ENCODE measurements at places on chromosomes 1 and 21.

- DNase-seq: peak; percentile 33
Observed at GRCh38 chr21:35149698-35150097, 100.6 kb upstream of the RUNX1 start.

- no peak for DNase-seq
Observed at GRCh38 chr1:108829498-108829916, 27.4 kb downstream of the AKNAD1 start.

DNA sequence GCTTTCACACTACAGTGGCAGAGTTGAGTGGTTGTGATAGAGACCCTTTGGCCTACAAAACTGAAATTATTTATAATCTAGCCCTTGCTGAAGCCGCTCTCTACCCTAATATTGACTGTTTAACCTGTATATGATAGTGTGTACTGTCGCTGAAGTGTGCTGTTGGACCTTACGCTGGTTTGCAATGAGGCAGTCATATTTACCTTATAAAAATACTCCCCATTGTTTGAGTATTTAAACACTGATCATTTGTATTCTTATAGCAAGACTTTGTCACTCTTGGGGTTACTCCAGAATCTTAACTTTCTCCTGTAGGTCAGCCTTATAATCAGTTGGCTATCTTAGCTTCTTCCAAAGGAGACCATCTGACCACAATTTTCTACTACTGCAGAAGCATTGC, 56.3 kb downstream of the SMG7 start:
- DNase-seq: no peak

- DNase-seq: peak; percentile 63
Observed at GRCh38 chr1:152141971-152142584, 16.9 kb downstream of the RPTN start.

GRCh38 chr1:21098186-21098915, 78.3 kb downstream of the EIF4G3 start:
- no peak for DNase-seq

DNA sequence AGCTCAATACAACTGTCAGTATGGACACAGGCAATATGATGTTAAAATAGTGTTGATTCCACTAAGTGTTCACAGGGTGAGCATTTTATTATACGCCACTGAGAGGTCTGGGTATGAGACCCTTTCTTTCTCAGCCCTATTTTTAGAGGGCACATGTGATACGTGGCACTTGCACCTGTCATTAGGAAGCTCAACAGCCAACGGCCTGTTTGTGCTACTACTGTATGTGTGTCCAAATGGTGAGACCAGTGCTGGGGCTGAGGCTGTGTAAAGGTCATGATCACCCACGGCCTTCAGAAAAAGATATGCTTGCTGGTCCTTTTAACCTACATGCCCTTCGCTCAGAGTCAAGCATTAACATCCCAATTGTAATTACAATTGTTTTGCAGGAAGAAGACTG, 176.2 kb downstream of the DUSP10 start:
- no peak for DNase-seq

GRCh38 chr1:41811051-41811795, 107.5 kb downstream of the HIVEP3 start:
- DNase-seq: no peak

GRCh38 chr1:223870617-223871574, 25.1 kb upstream of the TP53BP2 start:
- DNase-seq: no peak

DNA sequence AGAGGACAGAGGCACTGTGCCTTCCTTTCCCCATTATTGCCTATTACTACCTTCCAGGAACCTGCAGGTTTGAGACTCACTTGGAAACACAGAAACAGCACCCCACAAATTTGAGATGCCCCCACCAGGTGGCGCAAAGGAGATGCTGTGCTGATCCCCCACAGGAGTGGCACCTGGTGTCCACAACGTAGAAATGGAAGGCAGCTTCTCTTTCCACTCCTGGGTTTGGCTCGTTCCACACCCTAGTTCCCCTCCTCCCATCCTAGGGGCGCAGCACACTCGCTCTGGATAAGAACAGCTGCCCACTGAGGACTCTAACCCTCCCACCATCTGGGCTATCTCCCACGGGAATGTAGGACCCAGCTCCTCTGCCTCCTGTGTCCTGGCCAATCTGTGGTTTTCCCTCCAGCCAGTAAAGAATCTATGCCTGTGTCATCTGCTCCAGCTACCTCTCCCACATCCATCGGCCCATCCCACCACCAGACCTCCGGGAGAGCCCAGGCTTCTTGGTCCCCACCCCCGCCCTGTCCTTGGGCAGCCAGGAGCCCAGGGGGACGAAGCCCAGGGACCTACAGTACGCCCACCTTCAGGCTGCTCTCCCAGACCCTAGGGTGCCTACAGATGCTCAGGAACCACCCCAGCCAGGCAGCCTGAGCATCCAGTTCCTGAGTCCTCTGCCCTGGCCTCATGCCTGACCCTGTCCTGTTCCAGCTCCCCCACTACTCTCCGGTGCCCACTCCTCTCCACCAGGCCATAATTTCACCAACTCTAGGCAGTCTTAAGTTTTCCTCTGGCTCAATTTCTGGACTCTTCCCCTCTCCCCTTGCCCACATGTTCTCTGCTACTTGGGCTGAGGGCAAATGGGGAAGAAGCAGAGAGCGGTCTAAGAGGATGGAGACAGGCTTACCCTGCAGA, 549 bp downstream of the THBS3 start:
- DNase-seq: peak; percentile 62

DNA sequence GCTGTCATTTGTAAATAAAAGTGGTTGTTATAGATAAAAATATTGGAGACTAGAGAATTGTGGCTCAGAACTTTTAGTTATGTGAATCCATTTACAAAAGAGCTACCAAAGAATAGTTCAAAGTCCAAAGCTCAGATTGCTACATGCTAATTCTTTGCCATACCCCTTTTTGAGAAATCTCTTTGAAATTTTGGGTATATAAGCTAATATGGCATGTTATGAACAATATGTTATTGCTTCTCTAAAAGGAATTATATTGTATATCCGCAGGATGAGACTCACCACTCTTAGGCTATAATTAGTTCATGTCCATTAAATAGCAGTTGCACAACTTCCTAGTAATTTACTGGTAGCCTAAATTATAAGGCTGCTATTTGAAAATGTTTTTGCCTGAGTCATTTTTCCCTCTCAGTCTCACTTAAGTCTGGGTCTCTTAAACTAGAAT, 178.0 kb downstream of the ZNF281 start:
- peak; percentile 59 for DNase-seq

DNA sequence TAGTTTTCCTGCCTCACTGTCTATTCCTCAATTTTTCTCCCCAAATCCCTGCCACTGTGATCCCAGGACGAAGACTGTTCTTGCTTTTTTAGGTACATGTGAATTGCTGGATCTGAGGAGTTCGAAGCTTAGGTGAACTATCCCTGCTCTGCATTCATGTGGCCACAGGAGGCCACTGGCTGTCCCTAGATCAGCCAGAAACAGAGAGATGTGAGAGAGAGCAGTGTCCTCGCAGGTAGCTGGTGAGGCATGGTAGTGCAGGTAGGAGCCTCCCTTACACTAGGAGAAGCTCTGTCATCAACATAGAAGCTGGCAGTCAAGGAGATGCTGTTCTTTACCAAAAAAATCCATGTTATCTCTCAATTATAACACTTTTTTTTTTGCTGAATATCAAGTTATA, 71.5 kb downstream of the USP24 start:
- no peak for DNase-seq

DNA sequence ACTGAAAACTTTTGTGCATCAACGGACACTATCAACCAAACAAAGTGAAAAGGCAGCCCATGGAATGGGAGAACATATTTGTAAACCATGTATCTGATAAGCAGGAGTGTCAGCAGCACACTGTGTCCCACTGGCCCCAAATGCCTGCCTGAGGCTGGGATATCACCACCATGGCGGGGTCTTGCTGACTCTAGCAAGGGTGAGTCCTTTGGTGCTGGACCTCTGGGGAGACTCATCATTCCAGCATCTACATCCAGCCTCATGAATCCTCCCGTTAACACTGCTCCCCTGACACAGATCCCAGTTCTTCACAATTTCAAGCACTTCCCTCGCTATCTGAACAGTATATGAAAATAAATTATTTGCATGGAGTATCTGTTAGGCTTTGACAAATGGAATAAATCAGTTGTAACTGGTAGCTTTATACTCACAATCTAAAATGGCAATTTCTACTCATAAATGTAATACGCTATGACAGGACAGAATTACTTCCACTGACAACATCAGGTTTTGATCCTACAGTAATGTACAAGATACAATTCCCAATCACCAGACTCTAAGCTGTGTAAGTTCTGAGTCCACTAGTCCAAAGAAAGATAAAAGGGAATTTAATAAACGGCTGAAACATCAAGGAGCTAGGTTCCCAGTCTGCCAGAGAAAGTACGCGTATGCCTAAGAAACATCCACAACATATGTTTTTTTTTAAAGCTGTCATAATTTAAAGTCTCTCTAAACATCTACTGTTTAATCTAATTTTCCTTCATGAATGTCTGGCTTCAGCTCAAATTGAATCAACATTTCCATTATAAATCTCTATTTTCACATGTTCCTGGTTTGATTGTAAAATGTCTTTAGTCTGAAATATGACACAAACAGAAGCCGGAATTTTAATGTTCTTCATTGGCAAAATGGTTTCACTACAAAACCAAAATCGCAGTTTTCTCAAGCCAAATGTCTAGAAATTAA, 95.1 kb downstream of the SIPA1L2 start:
- DNase-seq: no peak

DNA sequence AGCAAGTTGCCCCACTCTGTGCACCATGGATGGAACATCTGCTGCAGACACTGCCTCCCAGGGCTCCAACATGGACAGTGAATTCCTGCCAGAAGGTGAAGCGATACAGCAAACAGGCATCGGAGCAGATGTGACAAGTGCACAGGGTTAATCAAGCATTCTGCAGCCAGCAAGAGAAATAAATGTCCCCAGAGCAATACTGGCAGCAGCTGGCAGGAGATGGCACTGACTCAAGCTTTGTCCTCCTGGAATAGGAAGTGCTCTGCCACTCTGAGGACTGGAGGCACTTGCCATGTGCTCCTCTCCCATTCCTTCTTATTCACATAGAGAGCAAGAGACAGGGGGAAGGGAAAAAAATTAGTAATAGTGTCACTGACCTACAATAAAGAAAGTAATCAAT, 402.7 kb upstream of the DAB1 start:
- no peak for DNase-seq

DNA sequence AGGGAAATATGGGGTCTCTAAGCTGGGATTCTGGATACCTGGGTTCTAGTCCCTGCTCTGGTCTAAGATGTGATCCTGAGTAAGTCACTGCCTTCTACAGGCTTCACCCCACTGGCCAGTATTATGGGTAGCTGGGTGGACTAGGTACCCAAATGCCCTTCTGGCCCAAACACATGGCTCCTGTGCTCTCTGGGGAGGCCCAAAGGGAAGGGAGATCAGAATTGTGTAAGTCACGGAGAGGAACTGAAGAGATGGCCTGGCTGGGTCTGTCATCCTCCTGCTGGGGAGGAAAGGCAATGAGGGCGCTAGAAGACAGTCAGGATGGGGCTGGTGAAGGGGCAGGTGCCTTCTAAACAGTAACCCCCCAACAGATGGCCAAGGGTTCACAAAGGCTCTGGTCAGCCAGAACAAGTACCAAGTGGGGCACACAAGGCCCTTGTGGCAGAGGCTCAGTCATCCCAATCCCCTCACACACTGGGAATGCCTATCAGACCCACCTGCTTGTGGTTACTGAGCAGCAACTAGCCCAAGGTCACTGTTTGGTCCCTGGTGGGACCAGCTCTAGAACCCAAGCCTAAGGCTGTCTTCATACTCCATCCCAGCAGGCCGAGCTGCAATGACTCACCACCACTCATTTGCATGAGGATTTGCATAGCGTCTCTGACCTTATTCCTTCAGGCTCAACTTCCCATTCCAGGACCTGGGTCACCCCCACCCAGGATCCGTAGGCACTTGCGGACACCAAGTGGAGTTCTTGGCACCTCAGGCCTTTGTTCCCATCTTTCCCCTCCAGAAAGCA, 9.2 kb downstream of the MEF2D start:
- no peak for DNase-seq

GRCh38 chr1:22375601-22376000, 76.0 kb upstream of the ZBTB40 start:
- no peak for DNase-seq

DNA sequence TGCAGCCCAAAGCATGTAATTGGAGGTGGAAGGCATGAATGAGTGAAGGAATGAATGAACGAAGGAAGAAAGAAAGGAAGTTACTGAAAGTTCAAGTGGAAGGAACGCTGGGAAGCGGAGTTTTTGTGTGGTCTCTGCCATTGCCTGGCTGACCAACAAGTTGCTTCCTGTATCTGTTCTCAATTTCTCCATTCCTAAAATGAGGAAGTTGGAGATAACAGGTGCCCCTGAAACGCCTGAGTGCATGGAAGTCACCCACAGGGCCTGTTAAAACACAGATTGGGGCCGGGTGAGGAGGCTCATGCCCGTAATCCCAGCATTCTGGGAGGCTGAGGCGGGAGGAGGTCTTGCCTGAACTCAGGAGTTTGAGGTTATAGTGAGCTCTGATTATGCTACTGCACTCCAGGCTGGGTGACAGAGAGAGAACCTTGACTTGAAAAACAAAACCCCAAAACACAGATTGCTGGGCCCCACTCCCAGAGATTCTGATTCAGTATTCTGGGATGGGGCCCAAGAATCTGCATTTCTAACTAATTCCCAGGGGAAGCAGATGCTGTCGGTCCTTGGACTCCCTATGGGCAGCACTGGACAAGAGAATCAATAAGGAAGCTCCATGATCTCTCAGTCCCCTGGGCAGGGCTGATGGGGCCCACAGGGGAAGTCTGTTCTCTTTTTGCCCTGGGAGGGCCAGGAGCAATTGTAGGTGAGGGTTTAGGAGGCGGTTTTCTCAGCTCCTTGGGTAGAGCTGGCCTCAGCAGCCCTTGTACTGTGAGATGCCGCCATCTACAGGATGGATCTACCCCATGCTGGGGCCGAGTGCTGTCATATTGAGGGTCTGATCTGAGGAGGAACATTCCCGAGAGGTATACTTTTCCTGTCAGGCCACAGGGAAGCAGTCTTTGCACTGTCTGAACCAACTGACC, 3.3 kb upstream of the CNR2 start:
- peak; percentile 56 for DNase-seq

GRCh38 chr1:229364207-229365065, 21.6 kb upstream of the CCSAP start:
- no peak for DNase-seq

- DNase-seq: no peak
Observed at GRCh38 chr1:204414016-204414415, 2.4 kb upstream of the PPP1R15B start.

GRCh38 chr1:74468982-74469603, 43.3 kb downstream of the LRRC53 start:
- peak; percentile 47 for DNase-seq

GRCh38 chr21:35144978-35145377, 95.9 kb upstream of the RUNX1 start:
- no peak for DNase-seq

- DNase-seq: no peak
Observed at GRCh38 chr1:107536266-107536665, 395.4 kb downstream of the NTNG1 start.

All from fibroblast of gingiva (primary cell).